ENCODE measurements at places on chromosomes 11 and 22.

- no peak for DNase-seq
Observed at GRCh38 chr11:12118949-12119348, 8.6 kb downstream of the MICAL2 start.

DNA sequence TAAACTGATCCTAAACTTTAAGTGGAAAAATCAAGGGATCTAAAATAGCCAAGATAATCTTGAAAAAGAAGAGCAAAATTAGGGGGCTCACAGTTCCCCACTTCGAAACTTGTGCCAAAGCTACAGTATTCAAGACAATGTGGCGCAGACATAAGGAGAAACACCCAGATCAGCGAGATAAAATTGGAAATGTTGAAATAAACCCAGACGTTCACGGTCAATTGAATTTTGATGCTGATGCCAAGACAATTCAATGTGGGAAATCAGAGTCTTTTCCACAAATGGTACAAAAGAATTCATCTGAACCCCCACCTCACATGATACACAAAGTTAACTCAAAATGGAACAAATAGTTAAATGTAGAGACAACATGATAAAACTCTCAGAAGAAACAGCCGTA is 601.6 kb downstream of the BRD1 start:
- DNase-seq, result no peak

DNA sequence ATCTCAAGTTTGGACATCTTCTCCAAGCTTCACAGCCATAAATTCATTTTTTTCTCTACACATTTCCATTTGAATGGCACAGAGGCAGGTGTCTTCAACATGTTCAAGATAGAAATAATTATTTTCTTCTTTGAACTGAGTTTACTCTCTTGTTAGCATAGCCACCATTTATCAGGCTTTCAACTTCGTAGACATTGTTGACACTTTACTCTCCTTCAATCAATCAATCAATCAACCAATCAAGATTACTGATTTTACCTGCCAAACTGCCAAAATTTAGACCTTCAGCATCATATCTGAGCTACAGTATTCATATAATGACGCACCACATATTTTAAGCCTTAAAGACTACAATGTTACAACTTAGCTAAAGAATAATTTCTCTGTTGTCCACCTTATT is 300.1 kb upstream of the LUZP2 start:
- no peak for DNase-seq

DNA sequence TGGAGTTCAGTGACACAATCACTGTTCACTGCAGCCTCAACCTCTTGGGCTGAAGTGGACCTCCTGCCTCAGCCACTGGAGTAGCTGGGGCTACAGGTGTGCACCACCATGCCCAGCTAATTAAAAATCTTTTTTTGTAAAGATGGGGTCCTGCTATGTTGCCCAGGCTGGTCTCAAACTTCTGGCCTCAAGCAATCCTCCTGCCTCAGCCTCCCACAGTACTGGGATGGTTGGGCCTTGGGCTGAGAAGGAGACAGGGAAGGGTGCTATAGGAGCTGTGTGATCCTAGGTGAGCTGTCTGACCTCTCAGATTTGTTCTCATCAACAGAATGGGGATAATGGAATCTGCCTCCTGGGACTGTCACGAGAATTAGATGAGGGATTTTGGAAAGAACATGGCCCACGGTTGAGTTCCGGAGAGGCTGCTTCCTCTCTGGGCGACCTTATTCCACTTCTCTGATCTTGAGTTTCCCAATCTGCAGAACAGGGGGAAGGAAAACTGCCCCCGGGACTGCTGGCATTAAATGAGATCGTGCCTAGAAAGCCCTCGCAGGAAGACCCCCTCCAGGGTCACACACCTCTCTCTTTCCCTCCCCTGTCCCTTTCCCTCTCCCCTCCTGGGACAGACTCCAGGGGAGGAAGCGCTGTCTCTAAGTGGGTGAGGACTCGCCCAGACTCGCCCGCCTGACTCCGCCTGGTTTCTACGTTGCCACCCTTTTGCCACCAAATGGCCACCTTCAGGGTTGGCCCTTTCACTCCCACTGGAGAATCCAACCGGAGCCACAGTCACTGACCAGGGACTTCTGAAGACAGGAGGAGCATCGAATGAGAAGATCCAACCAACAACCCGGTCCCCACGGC is 50.1 kb downstream of the MCM5 start:
- DNase-seq, result no peak

- DNase-seq, result no peak
Observed at GRCh38 chr11:113338730-113339129, 24.3 kb downstream of the TTC12 start.

DNA sequence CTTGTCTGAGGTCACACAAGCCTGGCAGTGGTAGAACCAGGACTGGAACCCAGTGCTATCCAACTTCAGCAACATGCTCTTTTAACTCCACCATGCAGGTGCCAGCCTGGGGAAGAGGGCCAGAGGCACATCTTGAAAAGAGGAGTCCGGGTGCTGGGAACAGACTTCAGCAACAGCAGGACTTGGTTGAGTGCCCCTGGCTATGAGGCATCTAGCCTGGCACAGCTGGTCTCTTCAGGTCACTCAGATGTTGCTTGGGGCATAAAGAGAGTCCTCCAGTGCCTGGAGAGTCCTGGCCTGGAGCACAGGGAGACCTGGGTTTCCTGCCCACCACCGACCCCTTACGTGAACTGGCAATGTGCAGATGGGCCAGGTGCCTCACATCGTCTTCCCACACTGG is 5.1 kb upstream of the CLCF1 start:
- DNase-seq, result no peak

- DNase-seq, result no peak
Observed at GRCh38 chr11:119765628-119766027, 36.6 kb upstream of the NECTIN1 start.

DNA sequence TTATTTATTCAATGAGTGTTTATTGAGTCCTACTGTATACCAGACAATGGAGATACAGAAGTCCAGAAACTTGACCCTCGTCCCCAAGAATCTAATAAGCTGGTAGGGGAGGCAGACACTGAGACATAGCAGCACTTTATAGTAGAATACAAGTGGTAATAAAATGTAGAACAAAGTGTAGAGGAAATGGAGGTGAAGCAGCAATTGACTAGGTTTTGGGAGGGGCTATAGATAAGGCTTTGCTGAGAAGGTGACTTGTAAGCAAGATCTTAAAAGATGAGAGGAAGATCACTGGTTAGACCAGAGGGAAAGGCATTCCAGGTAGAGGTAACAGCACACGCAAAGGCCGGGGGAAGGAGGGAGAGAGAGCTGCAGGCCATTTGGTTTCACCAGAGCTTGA is 57.3 kb downstream of the ZBTB16 start:
- DNase-seq, result no peak

GRCh38 chr11:75445315-75445953 is 12.4 kb upstream of the KLHL35 start:
- peak; percentile 61 for DNase-seq

DNA sequence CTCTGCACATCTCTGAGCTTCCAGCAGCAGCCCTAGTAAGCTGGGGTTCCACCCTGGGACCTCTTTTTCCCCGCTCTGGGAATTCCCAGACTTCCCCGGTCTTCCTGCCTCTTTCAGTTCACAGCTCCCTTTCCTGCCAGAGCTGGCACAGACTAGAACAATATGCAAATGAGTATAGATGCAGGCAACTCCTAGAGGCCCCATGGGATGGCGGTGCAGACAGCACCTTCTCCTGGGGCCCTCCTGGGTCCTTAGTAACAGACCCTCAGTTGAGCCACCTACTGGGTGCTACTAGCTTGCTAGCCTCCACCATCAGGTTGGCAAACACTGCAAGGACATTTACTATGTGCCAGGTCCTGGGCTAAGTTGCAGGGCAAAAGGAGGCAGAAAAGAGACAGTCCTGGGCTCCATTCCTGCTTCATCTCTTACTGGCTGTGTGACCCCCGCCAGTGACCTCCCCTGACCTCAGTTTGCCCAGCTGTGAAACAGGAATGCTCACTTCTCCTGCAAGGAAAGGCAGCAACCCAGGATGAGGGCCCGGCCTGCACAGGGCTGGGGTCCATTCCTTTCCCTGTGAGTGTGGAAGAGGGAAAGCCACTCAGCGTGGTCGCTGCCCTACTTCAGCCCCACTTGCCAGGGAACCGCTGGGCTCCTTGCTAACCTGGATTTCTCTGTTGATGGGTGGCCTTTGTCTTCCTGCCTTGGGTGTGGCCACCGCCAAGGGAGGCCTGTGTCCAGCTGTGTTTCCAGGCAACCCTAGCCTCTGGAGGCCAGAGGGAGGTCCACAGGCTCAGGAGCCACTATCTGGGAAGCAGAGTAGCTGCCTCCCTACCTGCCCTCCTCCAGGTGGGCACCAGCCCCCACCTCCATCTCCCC is 7.3 kb downstream of the RELT start:
- DNase-seq, result no peak

DNA sequence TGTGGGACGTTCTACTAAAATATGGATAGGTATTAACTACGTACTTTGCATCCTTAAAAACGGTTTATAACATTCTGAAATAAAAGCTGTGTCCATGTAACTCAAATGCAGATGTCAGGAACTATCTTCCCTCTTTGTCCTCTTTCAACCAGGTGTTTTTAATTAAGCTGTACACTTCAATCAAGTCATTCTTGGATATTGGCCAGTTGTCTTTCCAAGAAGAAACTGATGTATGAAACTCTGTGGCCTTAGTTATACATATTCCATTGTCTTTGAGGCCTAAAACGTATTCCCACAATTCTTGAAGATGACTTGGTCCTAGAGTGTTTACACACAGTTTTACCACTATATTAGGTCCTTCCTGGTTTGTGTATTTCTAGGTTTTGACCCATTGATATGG is 249.0 kb upstream of the CNTN5 start:
- DNase-seq, result no peak

DNA sequence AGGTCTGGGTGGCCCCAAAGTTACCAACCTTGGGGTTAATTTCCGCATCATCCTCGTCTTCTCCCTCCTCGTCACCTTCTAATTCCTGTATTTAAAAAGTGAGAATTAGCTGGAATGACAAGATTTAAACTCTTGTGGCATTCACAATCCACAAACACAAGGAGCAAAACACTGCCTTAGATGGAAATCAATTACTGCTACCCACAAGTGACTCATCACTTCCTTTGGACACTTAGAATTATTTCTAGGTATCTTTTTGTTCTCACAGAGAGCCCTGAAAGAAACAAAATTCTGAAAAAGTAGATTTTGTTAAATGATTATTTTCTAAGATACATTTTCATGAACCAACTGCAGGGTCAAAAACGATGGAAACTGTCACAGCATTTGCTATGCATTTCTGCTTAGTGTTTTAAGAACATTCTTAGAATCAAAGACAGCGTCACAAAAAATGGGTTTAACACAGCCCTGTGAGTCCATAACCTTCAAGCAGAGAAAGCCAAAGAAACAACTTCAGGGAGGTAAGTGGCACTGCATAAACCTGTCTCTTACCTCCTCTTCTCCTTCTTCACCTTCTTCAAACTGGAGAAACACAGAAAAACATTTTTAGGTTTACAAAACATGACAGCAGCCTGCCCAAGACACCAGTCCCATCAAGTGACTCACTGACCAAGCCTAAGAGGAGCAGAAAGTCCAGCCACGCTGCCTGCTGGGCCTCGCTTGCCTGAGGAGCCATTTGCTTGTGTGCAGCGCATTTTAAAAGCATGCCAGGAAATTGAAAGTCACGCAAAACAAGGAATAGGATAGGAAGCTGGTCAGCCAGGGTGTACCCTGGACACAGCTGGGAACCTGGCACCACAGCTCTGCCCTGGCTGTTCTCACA is 22.3 kb upstream of the PHLDA2 start:
- no peak for DNase-seq
